ENCODE measurements at places on chromosomes 7 and 10.

- DNase-seq, result no peak
Observed at GRCh38 chr7:728602-729001, 1.5 kb upstream of the PRKAR1B start.

- no peak for DNase-seq
Observed at GRCh38 chr10:104077663-104078151, 8.0 kb downstream of the COL17A1 start.

- no peak for DNase-seq
Observed at GRCh38 chr10:75065076-75065475, 46.4 kb upstream of the SAMD8 start.

- no peak for DNase-seq
Observed at GRCh38 chr10:34273340-34273739, 541.8 kb downstream of the PARD3 start.

DNA sequence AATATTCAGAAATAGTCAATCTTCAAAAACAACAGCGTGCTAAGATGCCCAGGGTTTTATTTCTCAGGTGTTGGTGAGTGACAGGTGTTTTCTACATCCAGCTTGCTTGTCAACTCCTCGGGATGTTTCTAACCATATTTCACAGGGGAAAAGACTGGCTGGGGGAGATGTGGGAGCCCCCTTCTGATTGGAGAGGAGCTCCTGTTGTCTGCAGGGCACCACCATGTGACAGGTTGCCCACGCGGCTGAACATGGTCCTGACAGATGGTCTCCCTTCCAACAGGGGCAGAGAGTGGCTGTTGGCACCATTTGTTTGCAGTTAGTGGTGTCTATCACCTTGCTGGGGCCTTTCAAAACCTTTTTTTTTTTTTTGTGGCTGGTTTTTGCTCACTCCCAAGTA is 16.5 kb upstream of the GPR26 start:
- no peak for DNase-seq

DNA sequence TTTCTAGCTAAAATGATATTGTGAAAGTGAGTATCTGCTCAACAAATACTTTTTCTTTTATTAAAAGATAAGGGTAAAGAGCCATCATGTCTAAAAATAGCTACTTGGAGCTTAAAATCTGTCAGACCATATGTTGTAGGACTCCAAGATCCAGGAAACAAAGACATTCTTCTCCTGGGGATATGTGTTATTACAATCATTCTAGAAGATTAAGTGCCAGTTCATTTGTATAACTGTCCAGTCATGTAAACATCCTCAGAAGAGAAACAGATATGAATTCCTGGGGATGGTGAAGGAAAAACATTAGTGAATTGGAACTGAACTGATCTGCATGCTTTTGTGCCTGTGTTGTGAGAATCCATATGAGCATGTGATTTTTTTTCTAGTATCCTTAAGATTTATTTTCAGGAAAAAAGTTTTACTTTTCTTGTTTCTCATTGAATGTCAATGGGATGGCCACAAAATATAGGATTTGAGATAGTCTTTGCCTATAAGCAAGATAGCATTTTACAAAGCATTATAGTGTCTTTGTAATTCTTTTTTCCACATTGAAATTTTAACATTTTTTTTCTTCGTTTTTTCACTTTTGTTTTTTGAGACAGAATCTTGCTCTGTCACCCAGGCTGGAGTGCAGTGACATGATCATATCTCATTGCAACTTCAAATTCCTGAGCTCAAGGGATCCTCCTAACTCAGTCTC is 14.4 kb upstream of the MTERF1 start:
- DNase-seq, result no peak

GRCh38 chr7:50303335-50304128 is 984 bp upstream of the IKZF1 start:
- no peak for DNase-seq

Measured in activated naive CD4-positive, alpha-beta T cell treated with Interleukin-2 at 50 U/mL for 16 hours (primary cell).